ENCODE measurements at places on chromosomes 2 and 18.

- DNase-seq, result no peak
These were observed 80.2 kb downstream of the EFEMP1 start for GRCh38 chr2:55843096-55843993.

GRCh38 chr2:115796078-115796477 is 1353.6 kb downstream of the DPP10 start:
- DNase-seq, result no peak

GRCh38 chr18:7772510-7772888 is 205.4 kb downstream of the PTPRM start:
- no peak for DNase-seq

- DNase-seq, result no peak
These were observed 315.6 kb downstream of the IRS1 start for GRCh38 chr2:226483745-226484619.

DNA sequence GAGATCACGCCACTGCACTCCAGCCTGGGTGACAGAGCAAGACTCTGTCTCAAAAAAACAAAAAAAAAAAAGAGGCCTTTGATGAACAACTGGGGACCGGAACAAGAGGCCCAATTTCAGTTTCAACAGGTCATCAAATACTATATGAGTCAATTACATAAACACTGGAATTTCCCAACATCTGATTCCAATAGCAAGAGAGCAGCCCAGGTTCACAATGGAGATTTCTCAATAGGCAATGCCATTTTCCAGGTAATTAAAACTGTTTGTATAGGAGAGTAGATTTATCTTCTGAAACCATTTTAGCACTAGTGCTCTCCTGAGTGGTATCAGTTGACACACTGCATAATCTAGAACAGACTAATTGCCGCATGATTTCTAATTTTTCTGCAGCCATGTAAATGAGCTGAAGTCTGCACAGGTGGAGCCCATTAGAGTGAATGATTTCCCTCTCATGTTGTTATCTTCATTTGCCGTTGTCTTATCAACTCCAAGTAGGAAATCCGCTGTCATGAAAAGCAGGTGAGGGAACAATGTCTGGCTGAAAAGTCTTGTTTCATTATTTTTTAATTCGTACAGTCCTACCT is 264.1 kb upstream of the MEIS1 start:
- DNase-seq, result no peak

- DNase-seq, result no peak
These were observed 13.5 kb downstream of the ANKRD12 start for GRCh38 chr18:9150121-9150520.

- DNase-seq, result no peak
These were observed 99.6 kb upstream of the UPP2 start for GRCh38 chr2:158002079-158002478.

- DNase-seq, result no peak
These were observed 170.3 kb upstream of the MGAT5 start for GRCh38 chr2:134083548-134083947.

GRCh38 chr2:71759060-71759459 is 305.7 kb downstream of the DYSF start:
- no peak for DNase-seq

DNA sequence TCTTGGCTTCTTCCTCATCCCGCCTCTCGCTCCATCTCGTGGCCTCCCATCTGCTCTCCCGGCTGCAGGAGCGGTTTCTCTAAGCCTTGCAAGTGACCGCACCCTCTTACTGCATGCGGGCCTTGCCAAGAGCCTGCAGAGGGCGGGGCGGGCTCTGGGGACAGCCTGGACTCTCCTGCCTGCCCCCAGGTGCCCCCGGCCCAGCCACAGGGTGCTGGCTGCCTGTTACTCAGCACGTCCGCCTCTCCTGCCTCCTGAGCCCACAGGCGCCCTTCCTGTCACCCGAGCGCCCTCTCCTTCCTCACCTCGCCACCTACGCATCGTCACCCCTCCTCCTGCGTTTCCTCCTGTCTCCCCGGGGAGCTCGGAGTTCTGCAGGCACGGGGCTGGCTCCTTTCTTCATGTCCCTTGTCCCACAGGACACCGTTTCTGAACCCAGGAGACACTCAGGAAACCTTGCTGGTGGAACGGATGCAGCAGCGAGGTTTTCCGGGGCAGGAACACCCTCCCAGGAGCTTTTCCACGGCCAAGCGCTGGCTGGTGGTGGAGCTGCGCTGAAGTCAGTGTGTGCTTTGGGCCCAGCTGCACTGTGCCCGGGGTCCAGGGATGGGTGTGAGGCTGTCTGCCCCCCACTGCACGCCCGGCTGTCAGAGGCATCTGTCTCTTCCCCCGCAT is 28.5 kb downstream of the HPCAL1 start:
- DNase-seq, result peak; percentile 52

GRCh38 chr2:37489536-37489935 is 145.1 kb downstream of the QPCT start:
- no peak for DNase-seq

DNA sequence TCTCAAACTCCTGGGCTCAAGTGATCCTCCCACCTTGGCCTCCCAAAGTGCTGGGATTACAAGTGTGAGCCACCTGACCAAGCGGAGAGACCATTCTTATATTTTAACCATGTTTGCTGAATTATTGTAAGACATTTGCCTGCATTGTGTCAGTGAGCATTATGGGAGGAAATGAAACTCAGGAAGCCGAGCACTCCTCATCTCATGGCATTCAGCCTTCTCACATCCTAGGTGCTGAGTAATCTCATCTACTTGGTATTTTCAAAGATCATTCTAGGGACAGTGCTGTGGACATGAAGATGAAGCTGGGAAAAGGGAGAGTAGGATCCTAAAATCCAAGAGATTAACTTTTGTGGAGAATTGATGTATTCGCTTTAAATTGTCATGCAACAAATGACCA is 66.1 kb downstream of the NAPG start:
- no peak for DNase-seq

- DNase-seq, result no peak
These were observed 126.9 kb upstream of the NCK2 start for GRCh38 chr2:105617631-105618350.

DNA sequence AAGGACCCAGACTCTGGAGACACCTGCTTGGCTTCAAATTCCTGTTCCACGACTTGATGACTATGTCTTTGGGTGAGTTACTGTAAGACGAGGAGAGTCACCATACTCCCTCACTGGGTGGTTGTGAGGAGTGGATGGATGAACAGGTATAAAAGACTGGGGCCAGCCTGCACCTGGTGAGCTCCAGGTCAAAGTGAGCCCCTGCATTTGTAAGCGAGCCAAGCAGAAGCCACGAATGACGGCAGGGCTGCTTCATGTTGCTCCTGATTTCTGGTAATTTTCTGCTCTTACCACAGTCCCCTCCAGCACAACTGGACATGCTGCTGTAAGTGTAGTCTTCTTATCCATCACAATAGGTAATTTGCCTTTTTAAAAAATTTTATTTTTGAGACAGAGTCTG is 86.6 kb downstream of the POLR1A start:
- DNase-seq, result no peak

DNA sequence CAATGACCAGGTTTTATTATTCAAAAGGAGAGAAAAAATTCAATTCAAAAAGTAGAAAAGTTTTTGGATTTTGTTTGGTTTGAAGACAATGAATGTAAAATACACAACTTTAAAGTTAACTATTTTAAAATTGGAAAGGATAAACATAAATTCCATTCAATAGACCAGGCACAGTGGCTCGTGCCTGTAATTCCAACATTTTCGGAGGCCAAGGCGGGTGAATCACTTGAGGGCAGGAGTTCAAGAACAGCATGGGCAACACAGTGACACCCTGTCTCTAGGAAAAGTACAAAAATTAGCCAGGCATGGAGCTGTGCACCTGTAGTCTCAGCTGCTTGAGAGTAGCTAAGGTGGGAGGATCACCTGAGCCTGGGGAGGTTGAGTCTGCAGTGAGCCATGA is 54.7 kb downstream of the SCN9A start:
- DNase-seq, result no peak

DNA sequence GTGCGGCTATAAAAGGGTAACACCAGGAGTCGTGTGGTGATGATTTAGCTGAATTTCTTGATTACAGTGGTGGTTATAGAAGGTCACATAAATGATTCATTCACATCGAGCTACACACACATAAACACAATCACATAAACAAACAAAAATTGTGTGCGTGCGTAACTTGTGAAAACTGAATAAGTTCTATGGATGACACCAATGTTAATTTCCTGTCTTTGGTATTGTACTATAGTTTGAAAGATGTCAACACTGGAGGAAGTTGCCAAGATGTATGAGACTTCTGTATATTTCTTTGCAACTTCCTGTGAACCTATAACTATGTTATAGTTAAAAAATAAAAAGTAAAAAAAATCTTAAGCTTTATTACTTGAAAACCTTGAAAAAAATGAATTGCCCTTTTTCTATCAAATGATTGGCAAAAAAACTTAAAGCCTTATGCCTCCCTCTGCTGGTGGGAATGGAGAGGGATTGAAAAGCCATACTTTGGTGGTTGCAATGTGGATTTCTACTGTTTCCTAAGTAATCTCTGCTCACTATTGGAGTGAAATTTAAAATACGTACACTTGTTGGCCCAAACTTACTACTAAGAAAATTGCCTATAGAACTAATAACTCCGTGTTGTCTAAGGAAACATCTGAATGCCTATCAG is 227.7 kb downstream of the RPIA start:
- no peak for DNase-seq

Measured in stimulated activated CD8-positive, alpha-beta memory T cell treated with anti-CD3 and anti-CD28 coated beads, Interleukin-7, amount 100 ng/mL, for 4 hours (primary cell).